ENCODE measurements at places on chromosomes 16 and 17.

GRCh38 chr17:74803971-74804370 is 27.8 kb upstream of the NAT9 start:
- no peak for DNase-seq
- no peaks in the 10 kb centered on the region for H3K27me3 ChIP-seq
- no peak overlapping the region for H3K27ac ChIP-seq
- H3K36me3 ChIP-seq = no peaks in the 10 kb centered on the region
- H3K4me1 ChIP-seq = no peaks in the 10 kb centered on the region

DNA sequence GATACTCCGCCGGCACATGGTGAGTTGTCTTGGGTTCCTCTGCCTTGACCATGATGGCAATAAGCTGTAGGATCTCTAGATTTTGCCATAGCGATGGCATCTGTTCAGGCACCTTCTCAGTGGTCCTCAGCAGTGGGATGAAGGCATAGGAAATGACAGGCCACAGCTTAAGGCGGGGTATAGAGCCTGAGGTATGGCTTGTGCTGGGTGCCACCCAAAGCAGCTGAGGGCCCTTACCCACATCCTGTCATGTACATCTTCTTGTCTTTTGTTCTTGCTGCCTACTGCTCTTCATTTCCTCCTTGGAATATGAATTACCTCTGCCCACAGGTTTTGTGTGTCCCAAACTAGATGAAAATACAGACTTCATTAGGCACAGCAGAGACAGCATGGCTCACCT is 29.5 kb downstream of the KAT7 start:
- H3K36me3 ChIP-seq = peaks cover 86% of the 10 kb centered on the region
- H3K4me3 ChIP-seq = no peak overlapping the region
- H3K4me1 ChIP-seq = peaks cover 14% of the 10 kb centered on the region
- no peaks in the 10 kb centered on the region for H3K27me3 ChIP-seq

GRCh38 chr16:15041271-15042004 is 14.4 kb downstream of the NTAN1 start:
- no peak for DNase-seq
- no peak overlapping the region for H3K27ac ChIP-seq
- no peaks in the 10 kb centered on the region for H3K4me1 ChIP-seq
- H3K27me3 ChIP-seq = no peaks in the 10 kb centered on the region

GRCh38 chr16:84071121-84071520 is 28.5 kb upstream of the SLC38A8 start:
- no peak overlapping the region for H3K27ac ChIP-seq
- H3K4me3 ChIP-seq = no peak overlapping the region
- peaks cover 8% of the 10 kb centered on the region for H3K4me1 ChIP-seq

- H3K27ac ChIP-seq = no peak overlapping the region
- H3K36me3 ChIP-seq = no peaks in the 10 kb centered on the region
- H3K4me1 ChIP-seq = peaks cover 9% of the 10 kb centered on the region
Measured at GRCh38 chr16:79776243-79776847, 175.8 kb upstream of the MAF start.

GRCh38 chr16:64077242-64077641 is 1044.6 kb downstream of the CDH11 start:
- H3K27me3 ChIP-seq = peaks cover 6% of the 10 kb centered on the region
- no peaks in the 10 kb centered on the region for H3K36me3 ChIP-seq
- H3K4me1 ChIP-seq = no peaks in the 10 kb centered on the region
- H3K27ac ChIP-seq = no peak overlapping the region
- no peak overlapping the region for H3K4me3 ChIP-seq

Measured in RWPE2 (cell line).